ENCODE measurements at places on chromosomes 7 and 10.

DNA sequence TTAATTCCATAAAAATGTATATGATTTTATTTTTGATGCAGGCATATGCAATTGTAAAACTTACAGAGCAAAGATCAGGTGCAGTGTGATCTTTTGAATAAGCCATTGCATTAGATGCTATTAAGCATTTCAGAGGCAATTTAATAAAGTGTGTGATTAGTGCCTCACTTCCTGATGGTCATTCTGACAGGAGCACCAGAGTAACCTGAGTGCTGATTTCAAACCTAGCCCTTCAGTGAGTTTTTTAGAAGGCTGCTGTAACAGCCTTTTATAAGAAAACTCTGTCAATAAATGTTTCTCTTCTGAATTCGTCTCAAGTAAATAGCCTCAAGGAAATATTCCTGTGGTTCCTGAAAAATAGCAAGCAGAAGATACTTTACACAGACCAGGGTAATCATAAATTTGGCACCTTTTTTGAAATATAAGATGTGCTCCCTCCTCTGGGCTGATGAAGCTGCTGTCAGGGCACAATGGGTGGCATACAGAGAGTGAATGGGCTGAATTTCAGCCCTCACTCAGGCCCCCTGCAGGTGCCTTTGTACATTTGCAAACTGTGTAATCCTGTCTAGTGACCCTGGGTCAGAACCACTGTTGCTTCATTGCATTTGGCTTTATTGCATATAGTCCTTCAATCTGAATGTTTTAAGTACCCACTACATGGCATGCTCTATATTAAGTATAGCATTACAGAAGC is 193.7 kb upstream of the CSTF2T start:
- DNase-seq = peak; percentile 6

GRCh38 chr10:97279121-97279815 is 13.2 kb downstream of the ARHGAP19 start:
- no peak for DNase-seq

- no peak for DNase-seq
Observed at GRCh38 chr7:44441079-44441478, 49.4 kb downstream of the NUDCD3 start.

- DNase-seq = no peak
Observed at GRCh38 chr7:126958367-126958766, 294.4 kb downstream of the GRM8 start.

GRCh38 chr7:13105209-13105608 is 417.8 kb downstream of the ARL4A start:
- no peak for DNase-seq

GRCh38 chr10:13347043-13347499 is 1.0 kb downstream of the SEPHS1 start:
- no peak for DNase-seq

DNA sequence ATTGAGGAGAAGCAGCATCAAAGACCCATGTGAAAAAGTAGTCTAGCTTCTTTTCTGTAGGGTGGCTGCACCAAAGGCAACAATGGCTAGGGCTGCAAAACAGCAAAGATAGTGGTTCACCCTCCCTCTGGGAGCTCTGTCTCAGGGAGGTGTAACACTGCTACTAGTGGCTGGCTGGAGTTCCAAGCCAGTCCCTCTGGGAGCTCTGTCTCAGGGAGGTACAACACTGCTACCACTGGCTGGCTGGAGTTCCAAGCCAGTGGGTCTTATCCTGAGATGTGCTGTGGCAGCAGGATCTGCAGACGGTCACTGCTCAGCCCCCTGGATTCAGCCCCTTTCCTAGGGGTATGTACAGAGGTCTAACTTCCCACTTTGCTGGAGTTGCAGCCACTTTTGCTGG is 37.9 kb upstream of the TMEM140 start:
- no peak for DNase-seq

DNA sequence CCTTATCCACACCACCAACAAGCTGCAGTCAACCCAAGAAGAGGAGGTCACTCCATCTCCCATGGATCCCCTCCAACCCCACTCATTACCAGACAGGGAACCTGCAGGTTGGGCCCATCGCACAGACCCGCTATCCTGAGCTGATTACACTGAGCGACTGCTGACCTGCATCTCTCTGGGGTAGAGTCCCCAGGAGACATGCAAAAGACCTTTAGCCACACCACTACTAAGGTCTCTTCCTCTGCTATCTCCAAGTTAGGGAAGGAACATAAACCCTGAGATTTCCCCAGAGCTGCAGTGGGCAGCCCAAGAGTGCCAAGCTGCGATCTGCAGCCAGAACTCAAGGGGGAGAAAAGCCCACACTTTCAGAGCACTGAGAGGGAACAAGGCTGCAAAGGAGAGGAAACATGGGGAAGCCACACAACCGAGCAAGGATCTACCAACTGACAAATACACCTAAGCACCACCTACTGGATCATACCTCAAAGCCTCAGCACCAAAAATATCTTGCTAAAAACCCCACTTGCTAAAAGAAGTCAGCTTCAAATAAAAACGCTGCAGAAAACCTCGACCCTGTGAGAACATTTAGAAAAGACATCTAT is 298.2 kb downstream of the SORCS1 start:
- DNase-seq = no peak

DNA sequence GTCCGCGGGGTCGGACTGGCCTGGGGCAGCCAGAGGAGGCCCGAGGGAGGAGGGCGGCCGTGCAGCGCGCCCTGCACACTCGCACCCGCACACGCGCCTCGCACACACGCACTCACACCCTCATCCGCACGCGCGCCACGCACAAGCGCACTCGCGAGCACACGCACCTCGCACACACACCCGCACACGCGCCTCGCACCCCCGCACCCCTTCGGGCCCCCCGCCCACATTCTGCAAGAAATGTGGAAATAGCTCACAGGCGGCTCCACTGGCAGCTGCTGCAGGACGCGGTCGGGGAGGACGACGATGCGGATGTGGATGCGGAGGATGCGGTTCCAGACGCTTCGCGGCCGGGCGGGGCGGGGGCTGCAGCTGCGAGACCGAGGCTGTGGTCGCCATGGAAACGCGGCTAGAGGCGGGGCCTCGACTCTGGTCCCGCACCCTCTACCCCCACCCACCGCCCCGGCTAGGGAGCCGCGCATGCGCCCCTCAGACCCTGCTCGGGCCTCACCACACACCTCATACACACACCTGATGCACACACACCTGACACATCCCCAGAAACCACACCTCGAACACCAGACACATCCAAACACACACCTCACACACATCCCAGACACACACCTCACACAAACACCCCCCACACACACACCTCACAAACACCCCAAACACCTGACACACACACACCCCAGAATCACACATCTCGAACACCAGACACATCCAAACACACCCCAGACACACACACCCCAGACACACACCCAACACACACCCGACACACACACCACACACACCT is at the start of gene CALY:
Gene CALY, minus strand, starts transcription at position 320 of the 793 bp plus-strand sequence. CDS start 7,907 bp downstream, outside the sequence.
- no peak for DNase-seq

DNA sequence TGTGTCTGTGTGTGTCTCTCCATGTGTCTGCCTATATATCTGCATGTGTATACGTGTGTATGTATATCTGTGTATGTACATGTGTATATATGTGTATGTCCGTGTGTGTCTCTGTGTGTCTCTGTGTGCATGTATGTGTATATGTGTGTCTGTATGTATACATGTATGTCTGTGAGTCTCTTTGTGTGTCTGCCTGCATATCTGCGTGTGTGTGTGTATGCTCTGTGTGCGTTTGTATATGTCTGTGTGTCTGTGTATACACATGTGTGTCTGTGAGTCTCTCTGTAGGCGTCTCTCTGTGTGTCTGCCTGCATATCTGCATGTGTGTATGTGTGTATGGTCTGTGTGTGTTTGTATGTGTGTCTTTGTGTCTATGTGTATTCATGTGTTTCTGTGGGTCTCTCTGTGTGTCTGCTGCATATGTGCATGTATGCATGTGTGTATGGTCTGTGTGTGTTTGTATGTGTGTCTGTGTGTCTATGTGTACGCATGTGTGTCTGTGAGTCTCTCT is 23.7 kb upstream of the KLF6 start:
- no peak for DNase-seq

GRCh38 chr10:94315975-94316464 is 46.7 kb downstream of the NOC3L start:
- DNase-seq = no peak

DNA sequence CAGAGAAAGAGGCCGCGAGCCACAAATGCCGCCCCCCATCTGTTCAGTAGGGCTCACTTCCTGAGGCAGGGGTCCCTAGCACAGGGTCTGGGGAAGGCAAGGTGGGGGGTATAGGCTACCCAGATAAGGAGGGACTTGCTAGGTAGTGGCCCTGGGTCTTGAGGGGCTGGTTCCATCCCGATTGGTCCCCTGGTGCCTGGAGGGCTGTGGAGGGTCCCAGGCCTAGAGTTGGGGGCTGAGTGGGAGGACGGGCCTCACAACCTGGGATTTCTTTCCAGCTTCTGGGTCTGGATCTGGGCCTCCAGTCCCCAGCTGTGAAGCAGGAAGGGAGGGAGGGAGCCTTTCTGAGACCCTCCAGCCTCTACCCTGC is 75.1 kb upstream of the EN2 start:
- no peak for DNase-seq

DNA sequence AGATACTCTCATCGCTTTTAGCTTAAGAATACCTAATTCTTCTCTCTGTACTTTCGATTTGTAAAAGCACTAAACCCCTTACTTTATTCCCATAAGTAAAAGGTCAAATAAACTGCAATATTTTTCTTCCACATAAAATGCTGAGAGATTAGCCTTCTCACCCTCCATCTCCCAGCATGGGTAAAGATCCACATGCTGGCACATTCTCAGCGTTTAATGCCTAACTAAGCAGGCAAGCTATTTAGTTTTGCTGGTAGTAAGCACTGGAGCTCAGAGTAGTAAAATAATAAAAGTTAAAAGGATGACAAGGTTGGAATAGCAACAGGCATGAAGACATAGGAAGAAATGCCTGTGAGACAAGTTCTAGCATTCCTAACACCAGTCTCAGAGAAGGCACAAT is 65.9 kb upstream of the NEBL start:
- DNase-seq = no peak

GRCh38 chr7:122802301-122802751 is 83.9 kb downstream of the CADPS2 start:
- DNase-seq = no peak

- DNase-seq = peak; percentile 40
Observed at GRCh38 chr7:13042605-13043236, 355.3 kb downstream of the ARL4A start.

- no peak for DNase-seq
Observed at GRCh38 chr7:135859538-135859937, 110.9 kb upstream of the FAM180A start.

GRCh38 chr10:132514821-132515520 is 22.6 kb upstream of the INPP5A start:
- no peak for DNase-seq

- DNase-seq = peak; percentile 66
Observed at GRCh38 chr10:79404231-79404609, 41.2 kb downstream of the ZCCHC24 start.

GRCh38 chr10:132100091-132100481 is 34.3 kb downstream of the JAKMIP3 start:
- no peak for DNase-seq

GRCh38 chr7:18165166-18165565 is 137.5 kb upstream of the PRPS1L1 start:
- DNase-seq = no peak

DNA sequence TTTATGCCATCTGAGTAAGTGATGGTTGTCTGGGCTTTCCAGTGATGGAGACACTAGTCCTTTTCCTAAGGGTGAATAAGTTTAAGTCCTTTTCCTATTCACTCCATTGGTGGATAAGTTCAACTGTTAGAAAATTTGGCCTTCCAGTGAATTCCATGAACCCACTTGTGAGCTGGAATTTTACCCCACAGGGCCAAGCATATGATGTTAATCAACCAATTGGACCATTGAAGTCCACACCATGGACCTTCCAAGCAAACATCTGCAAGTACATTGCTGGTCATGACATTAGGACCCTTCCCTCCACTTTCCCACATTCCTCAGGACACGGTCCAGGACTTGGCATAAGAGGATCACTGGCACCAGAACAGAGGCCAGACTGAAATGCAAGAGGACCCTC is 381.4 kb downstream of the RPS24 start:
- DNase-seq = no peak

DNA sequence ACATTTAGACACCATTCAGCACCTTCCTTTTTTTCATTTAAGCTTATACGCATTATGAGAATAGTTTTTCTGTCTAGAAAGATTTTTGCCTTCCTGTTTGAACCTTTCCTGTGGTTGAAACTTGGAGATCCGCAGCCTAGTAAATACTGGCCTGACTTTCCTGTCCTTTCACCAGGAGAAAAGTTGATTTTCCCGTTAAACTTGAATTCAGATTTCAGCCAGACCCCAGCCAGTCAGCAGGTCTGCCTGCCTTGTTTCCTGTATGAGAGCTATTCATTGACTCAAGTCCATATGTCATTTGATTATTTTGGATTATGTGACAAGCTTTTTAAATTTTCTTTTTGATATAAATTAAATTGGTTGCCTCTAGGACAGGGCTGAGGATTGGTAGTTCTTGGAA is 71.5 kb downstream of the EVX1 start:
- DNase-seq = no peak

DNA sequence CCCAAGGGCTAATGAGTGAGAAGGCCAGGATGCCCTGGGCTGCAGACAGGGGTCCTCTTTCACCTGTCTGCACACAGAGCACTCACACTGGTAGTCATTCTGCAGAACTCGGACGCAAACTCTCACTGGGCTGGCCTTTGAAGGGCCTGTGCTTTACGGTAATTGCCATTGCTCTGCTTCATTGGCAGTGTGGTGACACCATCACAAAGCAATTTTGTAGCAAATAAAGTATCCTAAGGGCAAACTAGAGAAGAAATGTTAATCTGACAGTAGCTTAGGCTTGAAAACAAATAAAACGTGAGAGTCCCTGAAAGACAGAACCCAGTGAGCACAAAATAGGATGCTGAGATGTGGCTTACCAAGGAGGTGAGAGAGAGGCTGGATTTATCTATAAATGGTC is 30.6 kb upstream of the FIGNL1 start:
- no peak for DNase-seq

- DNase-seq = no peak
Observed at GRCh38 chr7:20270867-20271266, 53.7 kb upstream of the MACC1 start.

Measured in H54 (cell line).